ENCODE measurements at places on chromosomes 6 and 20. TPM values are rescaled to one million over a fixed set of nuclear protein-coding genes. Genes with fewer than 3 reads are reported as not detected.

The CDH22 gene
- total RNA-seq, result 0.11 TPM

The SCUBE3 gene
- total RNA-seq, result 1.5 TPM

The TMEM244 gene
- not detected for total RNA-seq

The ZBTB9 gene
- 11.4 TPM for total RNA-seq

The ZNF311 gene
- total RNA-seq, result 2.9 TPM

The TMC2 gene
- total RNA-seq, result not detected

The SLC4A11 gene
- total RNA-seq, result 8.6 TPM

The ULBP2 gene
- 4.9 TPM for total RNA-seq

The PBOV1 gene
- total RNA-seq, result not detected

The CALHM4 gene
- total RNA-seq, result 3.4 TPM

The C20orf202 gene
- not detected for total RNA-seq

The PROKR2 gene
- total RNA-seq, result not detected

The MUC22 gene
- not detected for total RNA-seq

The CPNE5 gene
- total RNA-seq, result not detected

The CTAGE9 gene
- total RNA-seq, result not detected

The MDFI gene
- total RNA-seq, result not detected

The LRRC73 gene
- total RNA-seq, result 0.14 TPM

The PACRG gene
- total RNA-seq, result not detected
